ENCODE measurements at places on chromosomes 3 and 15.
A peak's percentile ranks its signal among the peaks of the same experiment; 100 is the strongest.

GRCh38 chr3:40369716-40370115, 17.3 kb upstream of the ENTPD3 start:
- DNase-seq, result no peak

DNA sequence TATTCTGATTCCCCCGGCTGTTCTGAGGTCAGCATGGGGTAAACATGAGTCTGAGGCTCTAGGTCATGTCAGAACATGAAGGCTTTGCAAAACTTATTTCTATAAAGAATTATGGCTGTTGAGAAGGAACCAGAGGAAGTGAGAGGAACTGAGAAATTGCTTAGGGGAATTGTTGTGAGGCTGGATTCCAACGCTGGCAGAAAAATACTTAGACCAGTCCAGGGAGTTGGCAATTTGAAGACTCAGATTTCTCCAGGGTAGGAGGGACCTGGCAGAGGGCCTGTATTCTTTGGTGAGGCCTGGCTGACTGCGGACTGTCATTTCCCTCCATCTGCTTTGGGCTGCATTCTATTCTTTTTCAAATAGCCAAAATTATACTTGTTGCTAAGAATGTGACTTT, 155.5 kb downstream of the PLD1 start:
- no peak for DNase-seq

DNA sequence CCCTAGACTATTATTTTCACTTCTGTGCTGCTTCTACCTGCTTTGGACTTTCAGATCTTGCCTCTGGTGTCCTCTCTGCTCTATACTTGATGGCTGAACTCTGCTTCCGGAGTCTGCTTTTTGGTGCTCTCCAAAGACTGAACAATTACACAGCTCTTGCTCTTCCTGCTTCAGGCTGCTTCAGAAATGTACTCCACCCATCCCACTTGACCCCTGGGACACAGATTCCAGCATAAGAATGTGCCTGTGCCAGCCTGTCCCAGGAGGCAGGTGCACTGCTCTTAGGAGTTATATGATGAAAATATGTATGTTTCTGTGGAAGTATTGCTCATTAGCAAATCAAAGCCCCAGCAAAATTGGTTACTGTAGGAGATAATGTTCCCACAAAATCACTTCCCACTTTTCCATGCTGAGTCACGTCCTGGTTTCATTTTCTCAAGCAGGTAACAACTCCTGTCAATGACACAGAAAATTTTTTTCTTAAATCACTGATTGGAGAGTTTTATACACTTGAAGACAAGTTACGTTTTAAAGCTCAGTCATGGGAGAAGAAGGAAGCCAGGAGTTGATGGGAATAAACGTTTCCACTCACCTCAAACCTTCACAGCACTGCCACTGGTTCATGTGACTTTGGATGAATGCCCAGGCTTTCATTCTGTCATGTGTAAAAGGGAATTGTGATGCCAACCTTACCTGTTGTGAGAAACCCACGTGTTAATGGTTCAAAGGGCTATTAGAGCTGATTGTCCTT, 239.4 kb upstream of the ZPLD1 start:
- DNase-seq, result no peak

- no peak for DNase-seq
These were observed 50.3 kb upstream of the ATP13A3 start for GRCh38 chr3:194536871-194537637.

GRCh38 chr3:181558870-181559269, 152.9 kb upstream of the SOX2 start:
- DNase-seq, result no peak

DNA sequence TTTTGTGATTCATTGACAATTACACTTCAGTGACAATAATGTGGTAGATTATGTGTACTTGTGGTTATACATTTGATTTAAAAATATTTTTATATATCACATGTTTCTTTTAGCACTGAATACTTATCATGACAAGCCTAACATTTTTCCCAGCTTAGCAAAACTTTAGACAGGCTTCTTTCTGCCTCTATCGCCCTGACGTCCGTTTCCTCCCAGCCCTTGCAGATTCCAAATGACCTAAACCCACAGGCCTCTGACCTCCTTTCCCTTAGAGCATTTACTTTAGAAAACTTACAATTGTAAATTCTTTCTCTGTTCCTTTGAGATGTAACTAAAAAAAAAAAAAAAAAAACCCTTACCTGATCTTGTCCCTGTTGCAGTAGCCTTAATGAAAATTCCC, 326.1 kb downstream of the UNC13C start:
- DNase-seq, result no peak

GRCh38 chr3:69326855-69327300, 59.0 kb downstream of the FRMD4B start:
- DNase-seq, result no peak

DNA sequence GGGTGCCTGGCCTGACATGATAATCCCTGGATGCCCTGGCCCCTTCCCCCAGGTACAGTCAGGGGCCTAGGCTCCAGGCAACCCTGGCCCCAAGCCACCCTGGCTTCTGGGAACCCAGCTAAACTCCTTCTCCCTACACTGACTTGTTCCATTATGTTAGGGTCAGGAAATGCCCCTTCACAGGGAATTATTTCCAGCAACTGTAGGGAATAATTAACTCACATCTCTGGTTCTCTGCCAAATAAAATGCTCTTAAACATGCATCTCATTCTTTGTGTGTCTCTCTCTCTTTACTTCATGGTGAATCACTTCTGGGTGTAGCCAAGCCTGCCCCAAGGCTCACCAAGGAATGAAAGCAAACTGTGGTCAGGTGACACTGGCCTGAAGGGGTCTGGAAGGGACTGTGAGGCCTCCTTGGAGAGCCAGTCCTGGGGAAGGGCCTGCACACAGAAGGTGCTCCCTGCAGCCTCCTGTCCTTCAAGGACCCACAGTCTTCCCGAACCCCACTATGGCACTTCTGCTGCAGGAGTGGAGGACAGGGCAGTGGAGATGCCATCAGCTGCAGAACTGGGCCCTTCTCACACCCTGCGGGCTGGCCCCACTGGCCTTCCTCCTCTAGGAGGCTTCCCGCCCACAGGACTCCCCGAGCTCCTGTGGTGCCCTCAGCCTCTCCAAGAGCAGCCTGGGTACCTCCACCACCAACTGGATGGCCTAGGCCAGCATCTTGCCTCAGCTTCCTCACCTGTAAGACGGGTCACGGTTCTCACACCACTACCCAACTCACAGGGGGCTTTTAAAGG, 17.6 kb downstream of the TKT start:
- no peak for DNase-seq

DNA sequence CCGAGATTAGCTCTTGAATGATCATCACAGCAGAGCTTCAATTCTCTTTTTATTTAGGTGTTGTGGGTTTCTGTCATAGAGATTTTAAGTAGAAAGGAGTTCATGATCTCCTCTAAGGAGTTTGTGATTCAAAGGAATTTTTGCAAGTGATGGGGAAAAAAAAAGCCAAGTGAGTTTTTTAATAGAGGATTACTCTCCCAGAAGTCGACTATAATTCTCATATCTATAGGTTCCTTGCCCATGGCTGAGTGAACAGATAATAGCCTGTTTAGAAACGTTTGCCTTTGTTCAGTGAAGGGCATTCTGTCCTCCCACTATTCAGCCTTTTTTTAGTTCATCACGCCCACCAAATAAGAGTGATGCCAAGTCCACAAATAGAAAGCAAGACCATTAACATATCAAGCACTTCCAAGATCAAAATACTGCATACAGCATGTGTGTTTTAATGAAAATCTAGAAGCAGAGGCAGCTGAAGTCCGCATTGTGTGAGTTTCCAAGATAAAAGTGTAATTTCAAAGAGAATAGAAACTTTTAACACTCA, 398.4 kb upstream of the CNTN3 start:
- no peak for DNase-seq

GRCh38 chr3:147701195-147701594, 292.0 kb downstream of the ZIC1 start:
- DNase-seq, result no peak

DNA sequence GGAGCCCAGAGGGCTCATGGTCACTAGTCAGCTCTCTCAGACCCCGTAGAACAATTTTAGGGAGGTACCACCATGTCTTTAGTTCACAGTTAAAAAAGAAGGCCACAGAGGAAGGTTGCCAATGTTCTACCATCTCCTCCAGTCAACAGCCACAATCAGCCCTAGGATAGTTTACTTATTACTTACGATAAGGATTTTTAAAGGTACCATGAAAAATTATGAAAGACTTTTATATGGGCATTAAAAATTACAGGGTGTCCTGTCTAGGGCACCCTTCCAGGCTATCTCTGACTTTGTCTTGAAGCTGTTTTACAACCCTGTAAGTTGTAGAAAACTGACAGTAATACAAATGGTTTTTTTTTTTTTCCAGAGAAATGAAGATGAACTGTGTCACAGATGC, 57.9 kb downstream of the CAPN7 start:
- no peak for DNase-seq

GRCh38 chr3:138624518-138624917, 15.9 kb downstream of the FAIM start:
- no peak for DNase-seq

DNA sequence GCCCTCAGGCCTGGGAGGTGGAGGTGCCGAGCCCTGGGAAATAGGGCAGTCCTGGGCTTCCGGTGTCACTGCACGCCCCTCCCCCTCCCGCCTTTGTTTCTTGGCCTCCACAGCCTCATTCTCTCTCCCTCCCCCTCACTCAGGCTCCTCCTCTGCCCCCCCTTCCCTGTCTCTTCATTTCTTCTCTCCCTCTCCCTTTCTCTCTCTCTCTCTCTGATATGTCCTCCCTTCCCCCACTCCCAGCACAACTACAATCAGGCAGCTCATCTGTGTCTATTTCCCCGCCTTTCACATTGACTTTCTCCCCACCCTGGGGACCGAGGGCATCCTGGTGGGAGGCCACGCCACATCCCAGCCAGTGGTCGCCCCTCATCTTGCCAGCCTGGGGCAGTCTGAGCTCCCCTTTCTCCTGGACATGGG, 40.2 kb downstream of the IDH2 start:
- no peak for DNase-seq

DNA sequence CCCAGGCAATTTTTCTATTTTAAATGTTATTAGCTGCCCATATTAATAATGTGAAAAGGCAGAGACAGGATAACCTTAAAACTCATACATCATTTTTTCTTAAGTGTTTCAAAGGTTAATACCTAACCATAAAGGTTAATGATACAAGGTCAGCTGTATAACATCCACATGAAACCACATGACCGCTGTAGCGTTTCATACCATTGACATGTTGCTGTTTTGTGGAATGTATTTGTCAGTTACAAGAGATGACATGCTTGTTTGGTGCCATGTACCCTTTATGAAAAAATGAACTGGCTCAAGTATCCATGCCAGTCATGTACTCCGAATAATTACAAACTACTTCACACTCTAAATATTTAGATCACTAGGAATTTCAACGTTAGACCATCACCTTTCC, 207.4 kb downstream of the FMN1 start:
- DNase-seq, result no peak

- DNase-seq, result no peak
These were observed 33.8 kb downstream of the DRD3 start for GRCh38 chr3:114144909-114145688.

GRCh38 chr3:94299716-94300115, 236.9 kb downstream of the NSUN3 start:
- DNase-seq, result no peak

DNA sequence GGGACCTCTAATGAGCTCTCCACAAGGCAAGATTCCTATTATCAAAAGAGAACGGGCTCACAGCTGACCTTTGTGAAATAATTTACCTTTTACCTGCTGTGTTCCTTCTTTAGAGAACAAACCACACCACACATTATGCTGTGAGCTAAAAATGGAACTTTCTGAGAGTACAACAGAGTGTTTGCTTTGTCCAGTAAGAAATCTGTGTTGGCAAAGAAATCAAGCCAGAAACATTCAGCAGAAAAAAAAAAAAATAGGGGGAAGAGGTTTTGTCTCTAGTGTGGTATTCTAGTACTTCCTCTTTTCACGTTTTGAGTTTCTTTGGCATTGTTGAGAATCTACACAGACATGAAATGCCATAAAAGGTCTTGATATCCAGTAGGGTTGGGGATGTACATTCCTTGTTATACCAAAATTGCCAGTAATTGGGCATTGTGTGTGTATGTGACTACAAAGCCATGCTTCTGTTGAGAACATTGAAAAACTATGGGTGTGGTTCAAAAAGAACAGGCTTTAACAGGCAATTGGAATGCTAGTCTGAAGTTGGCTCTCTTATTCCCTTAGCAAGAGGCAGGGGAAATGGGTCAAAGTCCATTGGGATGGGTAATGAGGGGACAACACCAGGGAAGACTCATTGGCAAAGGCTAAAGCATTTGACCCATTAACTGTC, 273.5 kb downstream of the NEK10 start:
- DNase-seq, result no peak

- no peak for DNase-seq
These were observed 18.7 kb upstream of the GADL1 start for GRCh38 chr3:30913176-30913575.

GRCh38 chr3:193851941-193852674, 259.1 kb downstream of the OPA1 start:
- DNase-seq, result no peak

- DNase-seq, result peak; percentile 45
These were observed 6.3 kb downstream of the PIGZ start for GRCh38 chr3:196962108-196962929.

- no peak for DNase-seq
These were observed 200.3 kb upstream of the SUCLG2 start for GRCh38 chr3:67854663-67855062.

- no peak for DNase-seq
These were observed 74.1 kb upstream of the MELTF start for GRCh38 chr3:197103766-197104165.

DNA sequence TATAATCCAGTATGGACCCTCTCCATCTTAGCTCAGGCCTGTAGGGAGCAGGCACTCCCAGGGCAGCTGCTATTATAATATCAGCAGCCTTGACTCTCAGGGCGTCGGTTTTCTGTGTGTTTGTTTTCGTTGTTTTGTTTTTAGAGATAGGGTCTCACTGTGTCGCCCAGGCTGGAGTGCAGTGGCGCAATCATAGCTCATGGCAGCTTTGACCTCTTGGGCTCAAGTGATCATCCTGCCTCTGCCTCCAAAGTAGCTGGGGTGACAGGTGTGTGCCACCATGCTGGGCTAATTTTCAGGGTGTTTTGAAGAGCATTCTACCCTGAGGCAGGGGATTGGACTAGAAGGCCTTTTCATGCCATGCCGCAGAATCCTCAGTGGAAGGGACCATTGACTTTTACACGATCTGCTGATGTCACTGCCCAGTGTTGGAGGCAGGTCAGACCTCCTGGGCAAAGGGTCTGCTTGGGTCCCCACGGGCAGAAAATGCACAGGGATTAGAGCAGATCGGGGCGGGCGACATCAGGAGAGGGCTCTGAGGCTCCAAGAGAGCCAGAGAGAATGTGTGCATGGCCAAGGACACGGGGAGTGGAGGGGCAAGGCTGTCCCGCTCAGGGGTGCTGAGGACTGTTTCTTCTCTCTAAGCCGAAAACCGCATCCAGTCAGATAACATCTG, 7.8 kb downstream of the MELTF start:
- peak; percentile 26 for DNase-seq

DNA sequence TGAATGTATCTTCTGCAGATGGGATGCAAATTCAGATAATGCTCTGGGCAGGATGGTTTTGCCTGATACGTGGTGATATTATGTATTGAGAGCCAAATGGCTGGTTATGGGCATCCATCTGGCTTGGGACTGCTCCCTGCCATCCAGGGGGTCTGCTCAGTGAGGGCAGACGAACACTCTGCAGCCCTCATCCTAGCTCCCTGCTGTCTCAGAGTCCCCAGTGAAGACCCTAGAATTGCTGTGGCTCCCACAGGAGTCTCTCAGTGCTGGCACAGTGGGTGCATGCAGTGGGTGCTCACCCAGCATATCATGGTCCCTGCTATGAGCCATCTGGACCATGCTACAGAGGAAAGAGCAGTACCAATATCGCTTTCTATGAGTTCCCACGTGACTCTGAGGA, 10.3 kb downstream of the CX3CR1 start:
- DNase-seq, result no peak

All from D341Med (cell line).